HCT116 (cell line): ENCODE measurements at places on chromosomes 7 and 10.

DNA sequence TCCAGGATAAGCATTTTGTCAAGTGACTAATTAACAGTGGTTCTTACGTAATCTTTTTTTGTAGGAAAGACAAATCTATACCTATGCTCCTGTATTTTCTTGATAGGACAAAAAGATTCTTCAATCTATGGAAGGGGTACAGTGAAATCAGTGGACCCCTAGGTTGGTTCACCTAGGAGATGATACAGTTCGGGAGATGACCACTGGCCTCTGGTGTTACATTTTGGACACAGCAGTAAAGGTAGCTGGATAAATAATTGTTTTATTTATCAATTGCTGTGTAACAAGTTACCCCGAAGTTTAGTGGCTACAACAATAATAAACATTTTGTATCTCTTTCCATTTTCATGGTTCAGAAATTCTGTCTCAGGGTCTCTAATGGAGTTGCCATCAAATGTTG lies 288.2 kb upstream of the MAGI2 start:
- DNase-seq, result no peak

DNA sequence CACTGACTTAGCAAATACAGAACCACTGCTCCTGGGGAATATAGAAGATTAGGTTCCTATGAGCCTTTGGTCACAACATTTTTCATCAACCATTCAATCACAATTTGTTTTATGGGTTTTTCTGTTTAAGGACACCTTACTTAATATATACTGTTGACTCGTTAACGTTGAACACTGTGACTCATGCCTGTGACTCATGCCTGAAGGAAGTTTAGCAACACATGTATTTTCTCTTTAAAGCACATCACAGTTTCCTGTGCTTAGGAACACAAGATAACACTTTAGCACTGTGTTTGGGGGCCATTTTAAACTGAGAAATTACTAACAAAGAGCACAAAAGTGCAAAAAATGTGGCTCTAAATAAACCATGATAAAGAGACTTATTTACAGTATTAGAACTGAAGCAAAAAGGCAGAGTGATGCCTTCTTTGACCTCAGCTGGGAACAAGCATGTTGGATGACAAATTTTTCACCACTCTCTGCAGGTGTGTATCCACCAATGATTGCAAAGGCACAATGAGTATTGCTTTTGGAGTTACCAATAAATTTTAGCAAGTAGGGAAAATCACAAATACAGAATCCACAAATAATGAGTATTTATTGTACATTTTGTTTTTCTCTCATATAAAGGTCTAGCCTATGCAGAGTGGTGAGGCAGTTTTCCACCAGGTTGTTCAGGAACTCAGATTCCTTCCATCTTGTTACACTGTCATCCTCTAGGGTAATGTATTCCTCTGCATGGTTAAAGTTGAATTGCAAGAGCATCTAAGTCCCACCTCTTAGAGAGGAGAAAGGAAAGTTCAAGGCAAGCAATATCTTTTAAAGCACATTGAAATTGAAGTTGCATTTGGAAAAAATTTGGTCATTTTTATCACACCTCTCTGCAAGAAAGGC lies 7.3 kb downstream of the FGFBP3 start:
- peak; percentile 42 for DNase-seq

GRCh38 chr7:155202106-155202871 lies 95.4 kb upstream of the INSIG1 start:
- no peak for DNase-seq

- DNase-seq, result no peak
These were observed 75.6 kb downstream of the CFAP46 start for GRCh38 chr10:132866601-132867381.

- DNase-seq, result no peak
These were observed 55.6 kb upstream of the PCBD1 start for GRCh38 chr10:70943841-70944466.

- DNase-seq, result no peak
These were observed 256.6 kb upstream of the SEMA3C start for GRCh38 chr7:81175275-81175940.

DNA sequence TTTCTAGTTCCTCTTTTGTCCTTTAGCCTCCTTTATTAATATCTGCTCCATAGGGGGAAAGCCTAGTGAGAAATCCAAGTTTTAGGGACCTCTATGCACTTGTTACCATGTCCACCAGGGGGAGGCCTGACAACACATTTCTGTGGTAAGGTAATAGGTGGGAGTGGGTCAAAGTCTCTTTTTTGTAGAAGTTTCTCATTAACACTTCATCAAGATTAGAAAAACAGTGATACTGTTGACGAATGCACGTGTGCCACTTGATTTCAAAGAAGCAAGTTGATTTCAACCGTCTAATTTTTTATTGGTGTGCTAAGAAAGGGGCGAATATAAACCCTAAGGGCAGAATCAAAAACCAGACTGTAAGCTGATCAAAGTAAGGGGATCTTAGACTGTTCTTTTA lies 30.6 kb downstream of the CISD1 start:
- peak; percentile 38 for DNase-seq
